Activated CD4-positive, CD25-positive, alpha-beta regulatory T cell treated with anti-CD3 and anti-CD28 coated beads, Interleukin-2, amount 50 U/mL, for 16 hours (primary cell): ENCODE measurements at places on chromosomes 7 and 10.

DNA sequence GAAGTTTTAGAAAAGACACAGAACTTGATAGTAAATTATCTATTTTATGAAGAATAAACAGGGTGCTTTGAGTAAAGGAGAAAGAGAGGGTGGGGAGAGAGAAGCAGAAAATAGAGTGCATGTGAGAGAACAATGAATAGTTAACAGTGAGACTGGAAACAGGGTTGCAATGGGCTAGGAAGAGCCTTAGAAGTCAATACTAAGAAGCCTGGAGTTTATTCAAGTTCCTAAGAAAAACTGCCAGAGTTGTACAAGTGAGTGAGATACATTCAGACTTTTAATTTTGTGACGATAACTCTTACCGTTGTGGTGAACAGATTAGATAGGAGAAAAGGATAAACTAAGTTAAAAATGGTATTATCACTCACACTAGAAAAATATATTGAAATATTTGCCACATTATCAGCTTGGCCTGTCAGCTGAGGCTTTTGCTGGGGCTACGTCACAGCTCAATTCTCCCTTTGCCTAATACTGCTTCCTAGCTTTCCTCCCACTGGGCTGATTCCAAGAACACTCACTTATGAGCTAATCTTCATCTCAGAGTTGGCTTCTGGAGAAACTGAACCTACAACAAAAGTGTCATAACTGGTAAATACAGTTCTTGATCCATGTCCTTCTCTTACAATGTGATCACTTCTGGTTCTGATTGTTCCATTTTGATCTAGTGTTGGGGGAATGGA lies 92.7 kb downstream of the SEMA3D start:
- DNase-seq: no peak

DNA sequence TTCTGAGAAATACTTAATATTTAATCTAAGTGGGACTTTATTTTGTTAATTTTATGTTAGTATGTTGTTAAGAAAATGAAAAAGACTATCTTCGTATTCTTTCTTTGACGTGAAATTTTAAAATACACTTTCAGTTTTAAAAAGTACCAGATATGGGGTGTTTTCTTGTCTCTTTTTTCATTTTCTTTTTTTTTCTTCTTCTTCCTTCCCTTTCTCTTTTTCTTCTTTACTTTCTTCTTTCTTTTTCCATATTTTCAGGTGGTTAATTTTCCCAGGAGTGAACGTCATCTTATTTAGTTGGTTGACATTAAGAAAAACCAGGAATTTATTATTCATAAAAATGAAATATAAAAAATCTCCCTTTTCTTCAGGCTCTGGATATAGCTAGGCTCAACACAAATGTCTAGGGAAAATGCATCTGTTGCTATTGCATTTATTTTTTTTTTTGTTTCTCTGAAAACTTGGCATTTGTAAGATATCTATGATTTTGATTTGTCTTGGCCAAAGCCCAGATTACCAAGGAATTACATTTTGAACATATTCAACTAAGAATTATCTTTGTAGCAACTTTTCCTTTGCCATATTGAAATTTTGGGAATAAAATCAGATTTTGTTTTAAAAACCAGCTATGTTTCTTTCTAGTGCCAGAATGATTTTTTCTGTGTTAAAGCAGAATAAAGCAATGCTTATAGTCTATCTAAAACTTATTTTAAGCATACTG lies 241.3 kb upstream of the FOXP2 start:
- no peak for DNase-seq

- no peak for DNase-seq
Measured at GRCh38 chr7:69676247-69676646, 78.0 kb downstream of the AUTS2 start.

GRCh38 chr10:108427146-108427545 lies 1262.6 kb upstream of the SORCS1 start:
- no peak for DNase-seq

- no peak for DNase-seq
Measured at GRCh38 chr10:131311661-131312477, at the start of gene TCERG1L. Gene TCERG1L (minus strand): TSS chr10:131311721. CDS start chr10:131311635, 86 bp downstream.
